ENCODE measurements at places on chromosomes 16 and 17.

- peak; percentile 53 for DNase-seq
Observed at GRCh38 chr17:81020767-81021497, 14.0 kb upstream of the BAIAP2 start.

DNA sequence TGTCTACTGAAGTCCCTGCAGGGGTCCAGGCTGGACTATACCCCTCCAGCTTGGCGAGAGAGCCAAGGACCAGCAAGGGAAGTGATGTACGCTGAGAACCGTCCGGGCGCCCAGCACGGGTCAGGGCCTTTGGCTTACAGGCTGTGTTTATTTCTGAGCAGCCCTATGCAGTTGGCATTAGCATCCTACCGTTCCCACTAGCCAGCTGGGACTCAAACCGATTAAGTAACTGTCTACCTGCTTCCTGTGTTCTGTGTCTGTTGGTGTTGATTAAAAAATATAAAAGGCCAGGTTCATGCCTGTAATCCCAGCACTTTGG, 73.8 kb downstream of the CMIP start:
- no peak for DNase-seq

DNA sequence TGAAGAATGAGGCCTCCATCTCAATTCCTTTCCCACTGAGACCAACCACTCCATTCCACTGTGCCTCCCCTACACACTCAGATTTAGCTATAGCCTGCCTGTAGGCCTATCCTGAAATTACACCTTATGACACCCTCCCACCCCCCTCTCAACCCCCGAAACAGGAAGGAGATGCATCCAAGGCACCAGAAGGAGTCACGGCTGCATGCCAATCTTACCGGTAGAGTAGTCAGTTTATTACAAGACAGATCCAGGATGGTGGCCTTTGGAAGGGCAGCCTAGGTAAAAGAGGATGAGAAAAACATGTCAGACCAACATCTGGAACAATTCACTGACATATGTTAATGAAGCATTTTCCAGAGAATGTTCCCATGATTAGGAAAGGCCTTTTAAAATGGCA, 2.6 kb downstream of the LRRC59 start:
- peak; percentile 14 for DNase-seq

DNA sequence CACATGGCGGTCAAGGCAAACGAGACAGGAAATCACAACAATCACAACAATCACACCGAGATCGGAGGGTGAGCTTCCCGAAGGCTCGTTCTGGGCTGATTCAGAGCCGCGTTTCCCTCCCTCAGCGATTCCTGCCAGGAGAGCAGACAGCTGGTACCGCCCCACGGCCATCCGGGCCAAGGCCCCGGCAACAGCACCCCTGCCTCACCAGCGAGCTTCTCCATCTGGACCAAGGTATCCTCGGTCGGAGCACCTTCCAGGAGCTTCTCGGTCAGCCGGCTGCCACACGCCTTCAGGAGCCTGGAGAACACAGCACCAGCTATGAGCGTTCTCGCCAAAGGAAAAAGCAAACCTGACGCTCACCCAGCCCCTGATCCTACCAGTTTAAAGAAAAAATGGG, 15.2 kb upstream of the PLD6 start:
- no peak for DNase-seq

- peak; percentile 41 for DNase-seq
Observed at GRCh38 chr16:27726621-27727261, 176.8 kb downstream of the KATNIP start.

- DNase-seq: no peak
Observed at GRCh38 chr17:37133136-37133535, 184.4 kb downstream of the AATF start.

GRCh38 chr16:56101480-56101879, 89.8 kb upstream of the GNAO1 start:
- no peak for DNase-seq

DNA sequence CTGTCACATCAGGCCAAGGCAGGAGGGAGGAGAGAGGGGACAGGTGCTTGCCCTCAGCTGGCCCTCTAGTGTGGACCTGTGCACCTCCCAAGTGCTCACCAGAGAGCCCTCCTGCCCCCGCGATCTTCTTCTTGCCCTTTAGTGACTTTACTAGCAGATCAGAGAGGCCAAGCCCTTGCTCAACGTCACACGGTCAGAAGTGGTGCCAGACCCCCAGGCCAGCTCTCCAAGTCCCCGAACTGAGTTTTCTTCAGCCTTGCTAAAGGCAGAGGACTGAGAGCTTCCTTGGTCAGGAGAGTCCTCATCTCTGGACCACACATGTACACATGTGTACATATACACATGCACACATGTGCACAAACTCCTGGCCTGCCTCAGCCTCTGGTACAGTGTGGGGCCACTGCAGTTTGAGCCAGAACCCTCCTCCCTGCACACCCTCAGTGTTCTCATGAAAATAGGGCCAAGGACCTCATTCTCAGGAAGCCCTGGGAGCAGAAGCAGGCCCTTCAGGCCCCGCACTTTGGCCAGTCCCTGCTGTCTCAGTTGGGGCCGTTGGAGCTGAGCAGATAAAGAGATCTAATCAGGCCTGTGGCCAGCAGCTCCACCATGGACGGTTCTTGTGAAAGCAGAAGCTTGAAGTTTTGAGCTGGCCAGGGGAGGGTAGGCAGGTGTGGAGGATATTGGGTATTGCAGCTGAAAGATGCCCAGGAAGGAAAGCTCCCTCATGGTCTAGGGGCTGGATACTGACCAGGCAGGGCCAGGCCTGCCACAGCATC, 7.4 kb upstream of the EPX start:
- DNase-seq: no peak

- no peak for DNase-seq
Observed at GRCh38 chr17:81084680-81085419, 49.9 kb downstream of the BAIAP2 start.

DNA sequence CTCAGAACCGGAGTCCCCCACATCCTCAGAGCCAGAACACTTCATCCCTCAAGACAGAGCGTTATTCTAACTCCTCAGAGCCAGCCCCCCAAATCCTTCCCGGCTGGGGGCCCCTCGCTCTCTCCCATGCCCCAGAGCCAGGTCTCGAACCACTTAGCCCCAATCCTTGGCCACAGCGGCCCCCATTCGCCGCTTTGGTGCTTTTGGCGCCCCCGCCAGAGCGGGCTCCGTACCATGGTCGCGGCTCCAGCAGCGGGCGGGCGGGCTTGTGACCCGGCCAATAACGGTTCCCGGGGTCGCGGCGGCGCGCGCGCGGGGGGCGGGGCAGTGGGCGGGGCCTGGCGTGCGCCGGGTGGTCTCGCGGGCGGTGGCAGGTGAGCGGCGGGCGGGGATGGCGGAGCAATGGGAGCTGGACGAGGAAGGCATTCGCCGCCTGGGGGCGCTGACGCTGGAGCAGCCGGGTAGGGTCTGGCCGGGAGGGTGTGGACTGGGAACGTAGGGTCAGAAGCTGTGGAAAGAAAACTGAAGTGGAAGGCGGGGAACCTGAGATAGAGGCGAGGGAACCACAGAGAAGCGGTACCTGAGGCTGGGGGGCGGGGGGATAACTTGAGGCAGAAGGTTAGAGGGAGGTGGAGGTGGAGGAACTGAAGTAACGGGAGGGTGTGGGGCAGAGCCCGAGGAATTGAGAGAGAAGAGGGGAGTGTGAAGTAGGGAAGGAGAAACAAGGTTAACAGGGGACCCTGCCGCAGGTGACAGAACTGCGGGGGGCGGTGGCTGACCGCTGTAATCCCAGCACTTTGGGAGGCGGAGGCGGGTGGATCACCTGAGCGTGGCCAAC, at the start of the genes KCTD19 and LRRC36:
Gene KCTD19 (minus strand): TSS at position 270 of the 838 bp plus-strand sequence. CDS start 34 bp downstream, at position 236.
Gene LRRC36 (plus strand): TSS at position 344 of the 838 bp plus-strand sequence. CDS start 48 bp downstream, at position 392.
- DNase-seq: no peak

GRCh38 chr16:945271-946047, 25.3 kb downstream of the LMF1 start:
- peak; percentile 16 for DNase-seq

DNA sequence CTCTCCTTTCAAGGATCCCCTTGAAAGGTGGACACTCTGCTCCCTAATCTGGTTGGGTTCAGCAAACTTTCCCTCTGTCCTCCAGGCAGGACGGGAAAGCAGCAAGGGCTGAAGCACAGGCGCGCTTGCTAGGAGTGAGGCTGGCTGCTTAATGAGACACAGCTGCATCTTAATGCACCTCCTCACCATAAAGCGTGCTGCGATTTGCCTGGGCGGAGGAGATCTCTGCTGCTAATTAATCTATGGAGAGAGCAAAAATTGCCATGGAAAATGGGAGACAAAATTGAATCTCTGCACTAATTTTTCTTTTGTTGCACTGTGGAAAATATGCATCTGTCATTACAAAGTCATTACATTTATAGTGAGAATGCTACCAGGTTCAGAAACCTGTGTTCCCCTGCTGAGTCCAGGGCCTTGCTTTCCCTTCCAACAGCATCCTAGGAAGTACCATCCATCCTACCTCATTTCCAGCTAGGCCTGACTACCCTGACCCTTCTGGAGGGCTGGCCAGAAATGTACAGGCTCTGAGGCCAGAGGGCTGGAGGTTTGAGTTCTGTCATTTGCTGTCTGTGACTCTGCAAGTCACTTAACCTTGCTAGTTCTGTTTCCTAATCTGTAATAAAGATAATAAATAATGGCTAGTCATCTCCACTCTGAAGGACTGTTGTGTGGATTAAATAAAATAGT, 43.5 kb upstream of the BCAR1 start:
- DNase-seq: no peak

DNA sequence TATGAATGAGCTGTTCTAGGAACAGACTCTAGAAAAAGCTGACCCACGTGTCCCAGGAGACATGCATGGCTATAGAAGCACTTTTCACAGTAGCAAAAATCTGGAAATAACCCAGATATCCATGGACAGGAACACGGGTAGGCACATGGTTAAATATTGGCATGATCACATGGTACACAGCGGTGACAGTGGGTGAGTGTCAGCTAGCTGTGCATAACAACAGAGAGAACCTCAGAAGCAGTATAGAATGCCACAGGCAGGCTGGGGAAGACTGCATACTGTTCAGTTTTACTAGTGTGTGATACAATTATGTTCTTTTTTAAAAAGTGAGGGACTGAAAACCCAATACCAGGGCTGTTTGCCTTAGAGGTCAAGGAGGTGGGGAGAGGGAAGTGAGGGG, 31.4 kb downstream of the EPN2 start:
- no peak for DNase-seq

GRCh38 chr17:49930880-49931279, 38.1 kb upstream of the DLX4 start:
- no peak for DNase-seq

DNA sequence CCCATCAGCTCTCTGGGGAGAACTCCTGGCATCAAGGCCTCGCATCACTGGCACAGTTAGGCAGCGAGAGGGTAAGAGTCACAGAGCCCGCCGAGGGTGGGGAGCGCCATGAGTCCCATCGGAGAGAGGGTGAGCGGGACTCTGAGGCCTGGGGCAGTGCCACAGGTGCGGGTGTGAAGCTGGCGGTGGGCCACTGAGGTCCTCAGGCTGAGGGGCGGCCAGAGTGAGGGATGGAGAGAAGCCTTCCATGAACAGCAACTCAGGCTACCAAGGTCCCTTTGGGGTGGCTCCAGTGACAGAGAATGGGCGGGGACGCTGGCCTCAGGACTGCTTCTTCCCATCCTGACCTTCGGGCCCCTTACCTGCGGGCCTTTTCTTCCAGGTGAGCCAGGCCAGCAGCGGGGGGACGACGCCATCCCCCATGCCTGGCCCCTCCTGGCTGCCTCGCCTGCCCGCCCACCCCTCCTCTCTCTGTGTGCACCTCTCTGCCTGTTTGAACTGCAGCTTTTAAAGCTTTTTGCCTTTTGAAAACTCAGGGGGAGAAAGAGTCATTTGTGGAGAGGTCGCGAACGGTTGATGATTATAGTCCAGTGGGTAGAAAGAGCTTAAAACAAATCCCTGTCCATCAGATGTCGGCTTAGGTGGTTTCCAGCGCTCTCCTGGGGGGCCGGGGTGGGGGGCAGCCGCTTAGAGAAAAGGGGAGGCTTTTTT, 149.3 kb upstream of the GSE1 start:
- DNase-seq: no peak

DNA sequence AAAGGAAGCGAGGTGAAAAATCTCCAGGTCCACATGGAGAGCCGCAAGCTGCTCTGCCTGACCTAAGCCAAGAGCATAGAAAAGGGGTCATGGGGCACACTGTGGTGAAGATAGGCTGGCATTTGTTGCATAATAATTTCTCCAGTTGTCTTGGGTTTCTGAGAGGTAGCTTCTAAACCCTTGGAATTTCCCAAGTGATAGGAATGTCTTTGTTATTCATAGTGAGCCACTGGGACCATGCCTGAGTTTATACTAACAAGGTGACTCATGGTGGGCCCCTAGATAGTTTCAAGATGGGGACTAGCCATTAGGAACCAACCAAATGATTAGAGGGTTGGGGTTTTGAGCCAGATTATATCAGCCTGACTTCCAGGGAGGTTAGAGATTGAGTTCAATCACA, 25.6 kb downstream of the SOST start:
- peak; percentile 95 for DNase-seq

GRCh38 chr17:3318336-3318735, 20.2 kb upstream of the OR3A1 start:
- no peak for DNase-seq

DNA sequence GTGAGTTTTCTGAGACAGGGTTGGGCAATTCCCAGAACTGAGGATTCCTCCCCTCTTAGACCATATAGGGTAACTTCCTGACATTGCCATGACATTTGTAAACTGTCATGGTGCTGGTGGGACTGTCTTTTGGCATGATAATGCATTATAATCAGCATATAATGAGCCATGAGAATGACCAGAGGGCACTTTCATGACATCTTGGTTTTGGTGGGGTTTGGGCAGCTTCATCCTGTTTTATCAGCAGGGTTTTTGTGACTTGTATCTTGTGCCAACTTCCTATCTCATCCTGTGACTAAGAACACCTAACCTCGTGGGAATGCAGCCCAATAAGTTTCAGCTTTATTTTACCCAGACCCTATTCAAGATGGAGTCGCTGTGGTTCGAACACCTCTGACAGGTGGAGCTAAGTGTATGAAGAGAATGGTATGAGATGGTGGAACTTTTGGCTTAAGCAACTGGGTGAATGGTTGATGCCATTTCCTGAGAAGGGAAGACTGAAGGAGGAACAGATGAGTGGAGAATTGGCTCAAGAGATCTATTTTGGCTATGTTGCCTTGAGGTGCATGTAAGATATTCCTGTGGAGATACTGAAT, 217.3 kb downstream of the RAB11FIP4 start:
- no peak for DNase-seq

DNA sequence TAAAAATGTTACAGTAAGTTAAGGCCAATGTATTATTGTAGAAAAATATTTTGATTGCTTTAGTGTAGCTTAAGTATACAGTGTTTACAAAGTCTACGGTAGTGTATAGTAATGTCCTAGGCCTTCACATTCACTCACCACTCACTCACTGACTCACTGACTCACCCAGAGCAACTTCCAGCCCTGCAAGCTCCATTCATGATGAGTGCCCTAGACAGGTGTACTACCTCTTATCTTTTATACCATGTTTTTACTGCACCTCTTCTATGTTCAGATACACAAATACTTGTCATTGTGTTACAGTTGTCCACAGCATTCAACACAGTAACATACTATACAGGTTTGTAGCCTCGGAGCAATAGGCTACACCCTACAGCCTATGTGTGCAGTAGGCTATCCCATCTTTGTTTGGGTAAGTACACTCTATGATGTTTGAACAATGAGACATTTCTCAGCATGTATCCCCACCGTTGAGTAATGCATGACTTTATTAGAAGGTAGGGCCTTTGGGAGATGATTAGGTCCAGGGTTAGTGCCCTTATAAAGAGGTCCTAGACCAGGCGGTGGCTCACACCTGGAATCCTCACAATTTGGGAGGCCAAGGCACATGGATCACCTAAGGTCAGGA, 117.8 kb downstream of the SLC39A11 start:
- DNase-seq: no peak
